ENCODE measurements at places on chromosomes 3 and 15. TPM values are rescaled to one million over a fixed set of nuclear protein-coding genes. Genes with fewer than 3 reads are reported as not detected.

GOLGA8A gene
- 0.40 TPM for total RNA-seq

CCR9 gene
- total RNA-seq: not detected

GRCh38 chr3:187101184-187102072, 37.9 kb downstream of the RPL39L start:
- DNase-seq: peak; percentile 85

DNA sequence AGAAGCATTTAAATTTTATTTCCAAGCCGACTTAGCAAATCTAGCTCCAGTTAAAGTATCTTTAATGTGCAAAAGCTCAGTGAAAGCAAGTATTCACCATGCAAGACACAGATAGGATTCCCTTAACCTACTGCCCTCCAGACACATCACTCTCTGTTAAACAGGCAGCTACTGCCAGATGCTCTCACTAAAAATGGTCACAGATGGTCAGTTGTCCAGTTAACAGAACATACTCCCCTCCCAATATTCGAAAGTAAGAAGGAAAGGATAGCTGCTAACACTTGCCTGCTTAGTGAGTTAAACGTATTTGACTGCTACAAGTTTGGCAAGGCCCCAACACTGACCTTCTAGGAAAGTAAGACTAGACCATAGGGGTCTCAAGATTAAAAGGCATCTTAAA, 73.7 kb downstream of the PRTG start:
- DNase-seq: no peak

SNUPN gene
- total RNA-seq: 16.1 TPM

GRCh38 chr15:101692801-101693598, 31.3 kb downstream of the TARS3 start:
- DNase-seq: no peak

DNA sequence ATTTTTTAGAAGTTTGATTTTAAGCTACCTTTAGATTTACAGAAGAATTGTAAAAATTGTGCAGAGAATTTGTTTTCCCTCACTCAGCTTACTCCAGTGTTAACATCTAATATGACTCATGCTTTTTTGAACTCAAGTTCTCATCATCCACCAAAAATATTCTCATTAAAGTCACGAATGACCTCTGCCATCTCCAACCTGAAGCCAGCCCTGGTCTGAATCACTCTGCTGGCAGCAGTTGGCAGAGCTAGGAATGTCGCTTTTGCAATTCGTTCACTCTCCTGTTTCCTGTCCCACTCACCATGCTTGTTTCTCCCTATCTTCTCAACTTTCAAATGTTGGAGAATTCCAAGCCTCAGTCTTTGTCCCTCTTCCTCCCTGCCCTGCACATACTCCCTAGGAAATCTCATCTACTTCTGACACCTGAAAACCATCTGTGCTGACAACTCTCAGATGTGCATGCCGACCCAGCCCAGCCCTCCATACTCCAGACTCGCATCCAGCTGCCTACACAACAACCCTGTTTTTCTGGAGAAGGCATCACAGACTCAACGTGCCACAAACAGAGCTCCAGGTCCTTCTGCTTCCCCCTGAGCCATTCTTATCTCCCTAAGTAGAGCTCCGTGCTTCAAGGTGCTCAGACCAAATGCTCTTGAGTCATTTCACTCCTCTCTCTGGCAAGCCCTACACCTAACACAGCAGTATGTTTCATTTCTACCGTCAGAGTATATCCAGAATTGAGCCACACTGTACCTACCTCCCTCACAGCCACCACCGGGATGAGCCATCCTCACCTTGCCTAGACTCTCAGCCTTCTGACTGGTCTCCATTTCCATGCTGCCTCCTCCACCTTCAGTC, 24.9 kb downstream of the PRR23E start:
- no peak for DNase-seq

GRCh38 chr15:74387621-74388362, 20.3 kb upstream of the CYP11A1 start:
- DNase-seq: no peak

- peak; percentile 5 for DNase-seq
Observed at GRCh38 chr3:43001094-43001553, 22.0 kb downstream of the GASK1A start.

ARF4 gene
- 106 TPM for total RNA-seq

GRCh38 chr3:41893977-41894376, 67.9 kb downstream of the ULK4 start:
- DNase-seq: peak; percentile 76

- DNase-seq: no peak
Observed at GRCh38 chr3:108202834-108203233, 19.4 kb downstream of the IFT57 start.

DNA sequence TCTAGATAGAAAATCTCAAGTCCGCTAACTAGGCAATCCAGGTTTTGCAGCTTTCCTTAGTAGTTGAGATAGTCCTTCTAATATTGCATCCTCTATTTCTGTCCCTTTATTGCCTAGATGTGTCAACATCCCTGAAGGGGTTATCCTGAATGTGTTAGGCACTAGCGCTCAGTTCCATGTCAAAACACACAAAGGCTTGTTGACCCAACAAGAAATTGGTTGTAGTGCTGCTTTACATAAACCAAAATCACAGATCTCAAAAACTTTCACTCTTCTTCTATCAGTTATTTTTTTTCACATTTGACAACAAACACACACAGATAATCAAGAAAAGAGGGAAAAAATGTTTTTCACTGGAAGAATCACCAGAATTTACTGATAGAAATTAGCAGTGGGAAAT, 51.4 kb upstream of the SOX2 start:
- no peak for DNase-seq

DNA sequence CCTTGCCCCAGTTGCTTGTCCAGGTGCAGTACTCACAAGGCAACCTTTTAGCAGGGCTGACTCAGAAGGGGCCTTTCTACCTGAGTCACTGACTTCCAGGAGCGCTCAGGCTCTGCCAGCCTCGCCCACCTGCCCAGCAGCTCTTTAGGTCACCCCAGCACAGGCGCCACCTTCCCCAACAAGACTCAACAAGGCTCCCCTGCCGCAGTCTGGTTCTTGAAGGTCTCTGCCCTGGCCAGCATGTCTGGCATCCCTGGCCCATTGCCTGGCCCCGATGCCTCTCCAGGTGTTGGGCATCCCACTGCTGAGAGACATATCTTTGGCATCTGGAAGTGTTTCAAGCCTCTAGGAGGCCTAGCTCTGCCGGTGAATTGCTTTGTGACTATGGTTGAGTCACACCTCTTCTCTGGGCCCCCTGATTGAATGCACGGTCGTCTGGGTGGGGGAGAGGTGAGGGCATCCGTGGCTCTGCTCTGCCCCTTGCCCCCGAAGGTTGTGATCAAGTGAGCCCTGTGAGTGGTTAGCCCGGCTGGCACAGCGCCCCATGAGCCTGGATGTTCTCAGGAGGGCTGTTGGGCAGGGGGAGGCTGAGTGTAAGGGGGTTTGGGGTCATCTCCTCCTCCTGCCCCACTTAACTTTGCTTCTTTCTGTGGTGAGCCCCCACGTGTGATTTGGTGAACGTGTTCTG, 21.6 kb downstream of the SNX33 start:
- no peak for DNase-seq

- DNase-seq: no peak
Observed at GRCh38 chr3:147404800-147405230, 1.5 kb downstream of the ZIC4 start.

DNA sequence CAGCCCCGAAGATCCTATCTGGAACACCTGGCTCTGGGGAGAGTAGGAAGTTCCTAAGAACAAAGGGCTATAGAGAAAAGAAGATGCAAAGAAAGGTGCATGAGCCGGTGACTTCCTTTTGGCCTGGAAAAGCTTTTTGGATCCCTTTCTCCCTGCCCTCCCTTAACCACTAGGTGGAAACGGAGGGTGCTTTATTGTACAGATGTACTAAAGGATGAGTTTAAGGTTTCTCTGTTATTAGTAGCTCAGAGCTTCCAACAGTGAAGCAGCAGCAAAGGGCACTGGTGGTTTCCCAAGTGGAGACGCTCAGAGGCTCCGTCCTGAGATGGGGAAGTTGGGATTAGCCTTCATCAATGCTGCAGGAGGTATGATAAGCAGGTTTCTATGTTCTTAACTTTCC, 5.9 kb upstream of the ADGRG7 start:
- peak; percentile 11 for DNase-seq

GALK2 gene
- total RNA-seq: 41.3 TPM

DNA sequence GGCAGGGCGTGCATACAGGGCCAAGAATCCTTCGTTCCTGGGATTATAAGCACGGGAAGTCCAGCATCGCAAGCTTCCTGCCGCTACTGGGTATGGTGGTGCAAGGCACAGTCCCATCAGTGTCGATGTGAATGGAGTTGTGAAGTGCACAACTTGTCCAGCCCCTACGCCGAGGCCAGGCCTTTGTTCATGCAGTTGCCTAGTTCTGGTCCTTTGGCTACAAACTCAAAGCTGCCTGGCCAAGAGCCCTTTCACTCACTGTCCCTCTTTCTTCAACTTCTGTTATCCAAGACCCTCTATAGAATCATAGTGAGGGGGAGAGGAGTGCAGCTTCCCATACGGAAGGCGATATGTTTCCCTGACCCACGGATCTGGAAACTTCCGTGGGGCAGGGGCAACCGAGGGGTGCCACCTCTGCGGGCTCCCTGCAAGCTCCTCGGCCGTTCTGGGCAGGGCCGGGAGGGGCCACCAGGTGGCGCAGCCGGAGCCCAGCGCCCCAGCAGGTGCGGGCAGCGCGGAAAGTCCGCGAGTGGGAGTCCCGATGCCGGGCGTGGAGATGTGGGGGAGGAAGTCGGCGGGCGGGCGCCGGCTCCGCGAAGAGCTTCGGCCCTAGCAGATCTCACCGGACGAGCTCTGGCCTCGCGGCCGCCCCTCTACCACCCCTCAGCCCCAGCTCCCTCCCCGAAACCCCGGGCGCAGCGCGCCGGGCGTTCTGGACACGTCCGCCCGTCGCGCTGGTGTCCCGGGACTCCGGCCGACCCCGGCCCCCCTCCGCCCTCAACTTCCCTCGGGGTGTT, 693 bp downstream of the RASGRP1 start:
- peak; percentile 56 for DNase-seq

GRAMD2A gene
- under 0.01 TPM for total RNA-seq

DNA sequence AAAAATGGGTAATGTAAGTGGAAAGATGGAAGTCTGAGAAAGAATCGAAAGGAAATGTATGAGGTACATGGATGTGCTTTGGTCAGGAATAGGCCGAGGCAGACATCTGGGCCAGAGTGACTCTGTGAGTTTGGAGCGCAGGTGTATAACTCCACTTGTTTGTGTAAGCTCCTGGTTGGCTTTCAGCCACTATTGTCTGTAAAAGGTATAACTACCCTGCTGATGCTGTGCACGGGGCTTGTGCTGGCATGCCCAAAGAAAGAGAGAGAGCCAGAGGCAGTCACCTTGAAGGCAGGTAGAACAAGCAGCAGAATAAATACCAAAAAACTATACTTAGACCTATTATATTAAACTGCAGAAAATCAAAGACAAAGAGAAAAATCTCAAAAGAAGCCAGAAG, 32.7 kb upstream of the CD96 start:
- DNase-seq: no peak

DNA sequence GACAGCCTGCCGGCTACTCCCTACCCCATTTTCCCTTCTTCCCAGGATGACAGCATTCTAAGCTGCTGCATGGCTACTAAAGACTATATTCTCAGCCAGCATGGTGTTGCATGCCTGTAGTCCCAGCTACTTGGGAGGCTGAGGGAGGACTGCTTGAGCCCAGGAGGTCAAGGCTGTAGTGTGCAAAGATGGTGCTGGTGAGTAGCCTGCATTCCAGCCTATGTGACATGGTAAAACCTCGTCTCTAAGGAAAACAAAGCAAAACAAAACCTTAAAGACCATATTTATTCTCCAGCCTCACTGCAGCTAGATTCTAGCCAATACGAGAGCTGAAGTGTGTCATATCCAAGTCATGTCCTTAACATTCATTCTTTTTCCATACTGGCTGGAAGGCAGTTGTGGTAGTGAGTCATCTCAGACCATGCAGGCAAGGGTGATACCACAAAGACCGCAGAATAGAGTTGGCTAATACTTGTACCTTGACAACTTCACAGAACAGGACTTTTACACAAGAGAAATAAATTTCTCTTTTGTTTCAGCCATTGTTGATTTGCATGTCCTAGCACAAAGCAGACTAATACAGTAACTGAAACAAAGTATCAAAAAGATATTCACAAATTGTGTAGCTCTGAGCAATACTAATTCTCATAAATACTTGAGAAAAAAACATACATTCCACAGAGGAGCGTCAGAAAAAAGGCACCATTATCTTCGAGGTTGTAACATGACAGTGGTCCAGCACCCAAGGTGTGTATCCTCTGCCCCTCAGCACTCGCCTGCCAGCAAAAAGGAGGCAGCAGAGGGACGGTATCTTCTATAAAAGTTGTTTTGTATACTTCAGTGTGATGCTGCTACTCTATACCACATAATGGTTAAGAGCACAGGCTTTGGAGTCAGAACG, 14.8 kb downstream of the PBRM1 start:
- DNase-seq: peak; percentile 77

CRTAP gene
- 60.1 TPM for total RNA-seq
